NCI-H2029 treated with DMSO at 0.1 percent for 48 hours (cell line): ENCODE measurements at places on chromosomes 13 and 19.

GRCh38 chr19:56137405-56137804 is 3.7 kb upstream of the ZNF444 start:
- peak; percentile 79 for DNase-seq

DNA sequence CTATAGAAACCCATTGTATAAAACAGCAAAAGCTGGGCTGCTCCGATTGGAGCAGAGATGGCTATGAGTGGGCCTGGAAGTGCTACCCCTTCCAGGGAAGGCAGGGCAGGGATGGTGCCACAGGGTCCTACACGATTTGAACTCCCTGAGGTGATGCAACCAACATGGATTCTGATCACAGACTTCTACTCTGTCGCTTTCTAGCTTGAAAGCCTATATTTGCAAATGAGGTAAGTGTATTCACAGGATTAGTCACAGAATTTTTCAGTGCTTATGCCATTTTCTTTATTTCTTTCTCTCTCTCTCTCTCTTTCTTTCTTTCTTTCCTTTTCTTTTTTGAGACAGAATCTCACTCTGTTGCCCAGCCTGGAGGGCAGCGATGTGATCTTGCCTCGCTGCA is 179.0 kb downstream of the SPRY2 start:
- no peak for DNase-seq

DNA sequence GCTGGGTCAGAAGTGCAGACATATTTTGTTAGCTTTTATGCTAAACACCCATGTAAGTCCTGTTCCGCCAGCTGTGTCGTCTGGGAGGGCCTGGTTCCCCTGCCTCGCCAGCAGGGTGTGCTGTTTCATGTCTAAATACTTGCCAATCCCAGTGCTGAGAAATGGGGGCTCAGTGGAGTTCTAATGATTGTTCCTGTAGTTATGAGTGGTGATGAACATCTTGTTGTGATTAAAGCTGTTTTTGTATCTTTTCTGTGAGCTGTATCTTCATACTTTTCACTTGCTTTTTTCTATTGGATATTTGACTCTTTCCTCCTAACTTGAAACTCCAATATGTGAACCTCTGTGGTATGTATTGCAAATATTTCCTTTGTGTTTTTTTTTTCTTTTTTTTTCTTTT is 32.7 kb downstream of the KDM4B start:
- no peak for DNase-seq

DNA sequence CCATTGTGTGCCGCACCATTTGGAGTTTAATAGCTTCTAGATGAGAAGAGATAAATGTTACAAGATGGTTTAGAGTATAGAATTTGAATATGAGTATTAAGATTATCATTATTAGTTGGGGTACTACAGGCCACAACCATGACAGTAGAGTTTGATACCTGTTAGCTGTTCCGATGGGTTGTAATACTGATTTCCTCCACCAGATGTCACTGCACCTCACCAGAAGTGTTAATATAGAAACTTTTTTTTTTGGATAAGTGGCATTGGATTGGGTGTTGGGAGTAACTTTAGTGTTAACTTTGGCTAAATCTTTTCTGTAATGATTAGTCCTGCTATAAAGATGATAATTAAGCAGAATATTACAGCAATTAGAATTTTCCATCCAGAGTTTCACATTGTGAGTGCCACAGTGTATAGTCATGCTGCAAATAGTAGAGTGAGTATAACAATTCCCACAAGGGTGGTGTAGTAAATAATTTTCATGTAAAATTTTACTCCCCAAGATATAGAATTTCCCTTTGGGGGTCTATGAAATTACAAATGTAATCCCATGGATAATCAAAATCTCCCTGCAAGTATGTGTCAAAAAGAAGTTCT is 56.3 kb downstream of the PSG3 start:
- no peak for DNase-seq

DNA sequence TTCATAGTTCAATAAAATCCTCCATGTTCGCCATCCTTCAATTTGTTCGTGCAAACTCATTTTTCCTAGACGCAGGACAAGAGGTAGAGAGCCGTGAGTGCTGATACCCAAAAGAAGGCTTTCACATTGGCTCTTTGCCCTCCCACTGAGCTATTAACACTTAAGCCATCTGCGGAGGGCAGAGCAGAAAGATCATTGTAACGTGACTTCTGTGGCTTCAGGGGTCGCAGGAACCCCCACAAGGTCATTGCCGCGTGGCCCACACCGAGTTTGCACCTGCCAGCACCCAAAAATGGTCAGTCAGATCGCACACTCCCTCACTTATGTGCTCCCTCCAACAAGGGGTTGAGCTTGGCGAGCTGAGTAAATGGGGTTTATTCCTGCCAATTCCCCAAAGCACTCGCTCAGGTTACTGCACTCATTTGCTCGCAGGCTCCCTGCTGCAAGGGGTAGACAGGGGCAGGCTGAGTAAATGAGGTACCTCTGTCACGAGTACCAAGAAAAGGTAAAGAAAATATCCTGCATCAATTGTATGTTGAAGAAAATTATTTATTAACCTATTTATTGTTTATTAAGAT is 144.1 kb downstream of the PRR20E start:
- no peak for DNase-seq

DNA sequence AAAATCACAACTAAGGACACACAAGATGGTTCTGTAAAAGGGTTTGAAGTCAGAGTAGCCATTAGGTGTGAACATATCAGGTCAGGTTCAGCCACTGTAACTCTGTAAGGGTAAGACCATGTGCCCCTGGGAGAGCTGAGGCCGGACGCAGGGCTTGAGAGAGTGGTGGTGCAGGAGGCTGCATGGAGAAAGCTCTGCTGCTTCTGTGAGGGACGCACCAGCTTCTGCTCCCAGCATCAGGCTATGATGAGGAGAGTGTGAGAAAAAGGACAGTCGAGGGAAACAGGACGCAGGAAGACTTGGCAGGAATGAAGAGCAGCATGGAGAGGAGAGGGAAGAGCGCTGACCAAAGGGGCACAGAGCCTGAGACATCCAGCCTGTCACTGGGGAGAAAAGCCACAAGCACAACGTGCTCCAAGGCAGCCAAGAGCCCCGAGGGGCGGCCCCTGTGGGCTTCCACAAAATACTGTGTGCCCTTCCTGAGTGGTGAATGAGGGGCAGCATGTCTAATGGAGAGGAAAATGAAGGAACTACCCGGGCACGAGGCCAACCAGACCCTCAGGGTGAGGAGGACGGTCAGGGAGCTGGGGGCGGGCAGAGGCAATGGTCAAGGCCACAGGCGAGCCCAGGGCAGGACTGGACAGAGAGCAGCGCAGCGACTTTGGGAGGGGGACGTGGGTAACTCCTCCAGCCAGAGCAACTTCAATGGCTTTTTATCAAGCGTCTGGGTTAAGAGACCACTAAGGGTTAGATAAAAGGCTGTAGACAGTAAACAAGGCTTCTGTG is 107.7 kb downstream of the COL4A1 start:
- no peak for DNase-seq

DNA sequence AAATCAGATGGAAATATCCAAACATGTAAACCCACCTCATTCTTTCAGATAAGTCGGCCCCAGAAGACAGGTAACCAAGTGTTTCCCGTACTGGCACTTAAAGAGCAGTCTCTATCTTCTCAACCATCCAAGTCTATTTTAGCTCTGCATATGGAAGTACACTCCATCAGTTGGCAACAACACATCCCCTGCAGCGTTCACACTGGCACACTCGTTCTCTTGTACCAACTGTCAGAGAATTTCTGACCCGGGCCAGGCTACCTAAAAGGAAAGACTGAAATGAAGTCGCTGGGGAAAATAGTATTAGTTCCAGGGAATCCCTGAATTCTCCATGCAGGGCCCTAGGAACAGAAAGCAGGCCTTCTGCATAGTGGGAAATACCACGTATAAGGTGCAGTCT is 109.3 kb downstream of the RXFP2 start:
- DNase-seq: no peak

GRCh38 chr19:41328842-41329225 is 18.9 kb downstream of the CCDC97 start:
- DNase-seq: no peak

DNA sequence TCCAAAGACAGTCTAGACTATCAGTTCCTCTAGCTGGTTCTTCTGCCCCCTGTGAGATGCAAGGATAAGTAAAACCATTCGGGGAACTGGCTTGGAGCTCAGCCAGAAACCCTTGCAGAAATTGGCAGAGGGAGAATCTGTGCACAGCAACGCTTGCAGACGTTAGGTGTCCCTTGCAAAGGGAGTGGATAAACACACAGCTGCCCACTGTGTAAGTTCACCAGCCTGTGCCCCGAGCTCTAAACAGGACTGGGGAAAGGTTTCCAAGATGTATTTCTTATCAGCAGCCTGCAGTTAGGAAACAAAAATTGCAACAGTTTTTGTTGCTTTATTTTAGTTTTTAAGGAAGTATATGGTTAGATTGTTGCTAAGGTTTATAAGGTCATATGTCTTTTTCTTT is 19.0 kb upstream of the ADGRE1 start:
- no peak for DNase-seq

DNA sequence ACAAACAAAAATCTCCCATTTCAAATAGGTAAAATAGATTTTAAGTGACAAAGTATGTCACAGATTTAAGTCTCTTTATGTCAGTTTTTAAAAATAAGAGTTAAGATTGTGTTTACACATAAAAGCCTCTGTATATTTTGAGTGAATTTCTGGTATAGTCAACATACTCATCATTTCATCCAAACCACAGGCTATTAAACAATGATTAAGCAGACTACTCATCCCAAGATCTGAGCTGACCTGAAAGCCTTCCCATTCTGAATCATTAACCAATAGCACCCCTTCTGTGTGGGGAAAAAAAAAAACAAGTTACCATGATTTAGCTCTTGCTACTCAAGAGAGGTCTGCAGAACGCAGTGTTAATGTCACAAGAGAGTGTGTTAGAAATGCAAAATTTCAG is 284.4 kb upstream of the NBEA start:
- no peak for DNase-seq
